Stimulated activated CD4-positive, alpha-beta T cell treated with anti-CD3 and anti-CD28 coated beads, Interleukin-12 subunit alpha, Interleukin-12 subunit beta, amount 100 ng/mL, for 24 hours (primary cell): ENCODE measurements at places on chromosomes 16 and 17.

DNA sequence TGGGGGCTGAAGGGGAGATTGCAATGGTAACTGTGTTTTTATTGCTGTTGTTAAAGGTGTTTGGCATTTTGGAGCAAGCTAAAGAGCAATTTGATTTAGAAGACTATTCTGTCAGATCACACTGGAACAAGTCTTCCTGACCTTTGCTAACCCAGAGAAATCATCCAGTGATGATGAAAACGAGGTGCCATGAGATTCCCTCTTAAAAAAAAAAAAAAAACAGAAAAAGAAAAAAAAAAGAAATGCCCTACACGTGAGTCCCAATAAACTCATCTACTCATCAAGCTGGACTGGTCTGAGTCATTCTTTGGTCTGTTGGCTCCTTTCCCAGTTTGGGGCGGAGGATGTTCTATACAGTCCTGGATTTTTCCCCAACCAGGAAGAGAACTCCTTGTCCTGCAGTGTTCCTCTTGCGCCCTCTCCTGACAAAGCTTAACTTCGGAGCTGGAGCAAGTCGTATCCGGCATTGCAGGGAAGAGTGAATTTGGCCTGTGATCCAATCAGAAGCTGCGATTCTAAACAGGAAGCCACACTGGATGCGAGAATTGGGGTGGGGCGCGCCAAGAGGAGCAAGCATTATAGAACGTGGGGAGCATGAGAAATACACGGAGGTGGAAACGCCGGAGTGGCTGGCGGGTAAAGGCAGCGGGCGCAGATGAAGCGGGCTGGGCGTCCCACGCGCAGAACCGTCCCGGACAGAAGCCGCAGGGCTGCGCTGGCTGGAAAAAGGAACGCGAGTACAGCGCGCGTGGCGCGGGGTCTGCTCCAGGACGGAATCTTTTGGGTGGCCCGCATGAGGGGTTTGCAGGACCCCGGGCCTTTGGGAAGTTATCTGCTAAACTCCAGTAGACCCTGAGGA lies 22.4 kb upstream of the CRYM start:
- DNase-seq, result peak; percentile 59

DNA sequence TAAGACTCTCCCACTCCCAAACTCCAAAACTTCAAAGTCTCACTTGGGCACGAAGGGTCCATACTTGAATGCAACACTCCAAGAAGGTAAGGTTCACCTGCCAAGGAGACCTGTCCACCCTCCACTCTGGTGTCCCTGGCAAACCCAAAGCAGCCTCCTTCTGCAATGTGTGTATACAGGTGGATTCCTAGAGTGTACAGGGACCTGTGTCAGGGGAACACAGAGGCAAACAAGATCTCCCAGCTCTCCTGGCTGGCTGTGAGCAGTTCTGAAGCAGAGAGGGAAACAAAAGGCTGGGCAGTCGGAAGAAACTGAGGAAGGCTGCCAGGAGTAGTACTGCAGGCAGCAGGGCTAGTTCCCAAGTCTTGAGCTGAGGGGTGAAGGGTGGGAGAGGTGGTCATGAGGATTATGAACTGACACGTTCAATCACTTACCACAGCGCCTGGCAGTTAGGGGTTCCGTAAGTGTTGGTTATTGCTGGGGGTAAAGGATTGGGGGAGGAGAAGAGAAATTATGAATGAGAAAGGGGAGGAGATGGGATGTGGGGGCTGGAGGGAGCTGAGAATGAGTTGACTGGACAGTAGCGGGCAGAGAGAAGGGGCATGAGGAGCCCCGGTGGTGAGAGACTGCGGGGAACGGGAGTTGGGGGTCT lies 795 bp downstream of the KCTD13 start:
- DNase-seq, result no peak

- no peak for DNase-seq
Observed at GRCh38 chr17:36977066-36977465, 28.3 kb downstream of the AATF start.

DNA sequence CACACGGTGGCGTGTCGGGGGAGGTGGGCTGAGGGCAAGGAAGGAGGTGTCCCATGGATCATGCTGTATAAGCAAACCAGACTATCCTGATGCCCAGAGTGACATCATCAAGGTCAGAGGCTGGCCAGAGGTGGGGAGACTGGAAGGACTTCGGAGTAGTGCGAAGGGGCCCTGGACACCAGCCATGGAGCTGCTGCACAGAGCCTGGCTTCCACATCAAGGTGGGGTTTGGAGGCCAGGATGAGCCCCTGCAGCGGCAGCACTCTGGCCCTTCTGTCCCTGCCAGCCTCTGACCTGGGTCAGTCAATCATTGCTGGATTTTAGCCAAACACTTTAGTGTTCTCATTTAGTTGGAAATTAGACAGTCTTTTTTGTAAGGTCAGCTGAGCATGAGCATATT lies 34.8 kb downstream of the MED13 start:
- no peak for DNase-seq

DNA sequence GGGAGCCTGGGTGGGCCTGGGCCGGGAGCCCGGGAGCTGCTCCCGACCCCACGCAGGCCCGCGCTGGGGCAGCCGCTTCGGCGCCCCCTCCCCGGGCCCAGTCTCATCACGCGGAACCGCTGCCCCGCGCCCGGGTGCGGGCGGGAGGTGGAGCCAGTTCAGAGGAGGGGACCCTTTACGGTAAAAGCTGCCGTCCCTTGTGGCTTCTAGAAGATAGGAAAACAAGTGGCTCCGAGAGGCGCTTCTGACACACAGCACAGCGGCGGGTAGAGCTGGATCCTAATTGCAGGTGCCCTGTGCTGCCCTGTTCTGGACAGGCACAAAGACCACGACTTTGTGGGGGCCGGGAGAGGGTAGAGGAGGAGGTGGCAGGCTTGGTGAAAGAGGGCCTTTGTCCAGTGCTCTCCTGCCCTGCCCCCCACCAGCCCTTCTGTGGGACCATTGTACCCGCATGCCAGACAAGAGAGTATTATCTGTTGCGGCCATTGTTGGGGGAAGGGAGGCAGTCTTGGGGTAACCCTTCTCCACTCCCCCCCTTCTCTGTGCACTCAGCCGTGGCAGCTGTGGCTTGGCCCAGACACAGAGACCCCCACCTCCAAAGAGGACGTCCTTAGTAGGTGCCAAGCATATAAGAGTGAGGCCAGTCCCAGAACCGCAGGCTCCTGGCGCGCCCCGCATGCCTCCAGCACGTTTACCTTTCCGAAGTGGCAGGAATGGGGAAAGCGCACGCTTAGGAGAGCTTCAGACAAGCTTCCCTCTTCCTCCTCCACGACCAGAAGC lies 736 bp downstream of the CNP start:
- no peak for DNase-seq

GRCh38 chr16:72785886-72786285 lies 262.0 kb downstream of the ZFHX3 start:
- no peak for DNase-seq

GRCh38 chr16:85710732-85711131 lies 22.0 kb upstream of the GINS2 start:
- no peak for DNase-seq

GRCh38 chr17:77568540-77568939 lies 390.0 kb upstream of the TNRC6C start:
- no peak for DNase-seq

- DNase-seq, result no peak
Observed at GRCh38 chr17:80511222-80512180, 33.1 kb upstream of the RPTOR start.

DNA sequence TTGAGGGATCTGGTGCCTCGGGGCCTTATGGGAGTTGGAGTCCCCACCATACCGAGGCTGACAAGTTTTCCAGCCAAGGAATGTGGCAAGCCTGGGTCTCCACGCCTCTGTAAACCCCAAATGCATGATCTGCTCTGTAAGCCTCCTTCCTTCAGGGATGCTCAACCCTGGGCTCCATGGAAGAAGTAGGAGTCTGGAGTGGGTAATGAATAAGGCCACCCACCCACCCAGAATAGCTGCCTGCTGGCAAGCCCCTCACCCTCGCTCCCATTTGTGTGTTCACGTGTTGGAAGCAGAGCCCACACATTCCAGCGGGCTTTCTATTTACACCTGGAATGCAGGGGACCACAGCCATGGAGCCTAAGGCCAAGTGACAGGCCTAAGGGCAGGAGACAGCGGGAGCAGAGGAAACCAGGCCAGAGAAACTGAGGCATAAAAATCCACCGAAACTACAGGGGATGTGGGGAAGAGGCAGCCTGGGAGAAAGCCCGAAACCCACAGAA lies 4.4 kb downstream of the DLG4 start:
- DNase-seq, result no peak

GRCh38 chr16:84255050-84255810 lies 15.4 kb upstream of the KCNG4 start:
- no peak for DNase-seq

DNA sequence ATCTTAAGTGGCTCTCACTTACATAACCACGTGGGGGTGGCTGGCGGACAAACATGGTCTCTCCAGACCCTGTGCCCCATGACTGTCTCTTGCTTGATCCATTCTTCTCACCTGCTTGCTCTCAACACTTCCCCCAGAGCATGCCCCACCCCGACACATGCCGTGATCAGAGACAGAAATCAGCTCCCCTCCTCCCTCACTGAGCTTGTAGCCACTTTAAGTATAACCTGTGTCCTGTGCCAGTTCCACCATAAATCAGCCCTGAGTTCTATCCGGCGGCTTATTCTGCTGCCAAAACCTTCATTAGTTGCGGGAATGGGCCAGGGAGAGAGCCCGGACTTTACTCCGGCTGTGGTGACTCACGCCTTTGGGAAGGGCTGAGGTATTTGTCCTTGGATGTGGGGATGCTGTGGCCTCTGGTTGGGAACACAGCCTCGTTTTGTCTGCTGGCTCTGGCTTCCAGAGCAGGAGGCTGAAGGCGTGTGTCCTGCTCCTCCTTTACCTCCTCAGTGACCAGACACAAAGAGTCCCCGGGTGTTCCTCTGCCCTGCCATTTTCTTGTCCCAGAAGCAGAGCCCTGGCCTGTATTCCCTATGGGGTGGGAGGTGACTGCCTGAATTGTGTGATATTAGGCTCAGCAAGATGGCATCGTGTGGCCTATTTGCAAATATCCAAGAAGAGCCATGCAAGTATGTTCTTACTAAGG lies 21.1 kb downstream of the ANKRD40 start:
- DNase-seq, result no peak

- DNase-seq, result no peak
Observed at GRCh38 chr17:81342269-81343070, 47.4 kb upstream of the SLC38A10 start.

GRCh38 chr17:69802045-69802740 lies 272.8 kb upstream of the KCNJ16 start:
- no peak for DNase-seq

DNA sequence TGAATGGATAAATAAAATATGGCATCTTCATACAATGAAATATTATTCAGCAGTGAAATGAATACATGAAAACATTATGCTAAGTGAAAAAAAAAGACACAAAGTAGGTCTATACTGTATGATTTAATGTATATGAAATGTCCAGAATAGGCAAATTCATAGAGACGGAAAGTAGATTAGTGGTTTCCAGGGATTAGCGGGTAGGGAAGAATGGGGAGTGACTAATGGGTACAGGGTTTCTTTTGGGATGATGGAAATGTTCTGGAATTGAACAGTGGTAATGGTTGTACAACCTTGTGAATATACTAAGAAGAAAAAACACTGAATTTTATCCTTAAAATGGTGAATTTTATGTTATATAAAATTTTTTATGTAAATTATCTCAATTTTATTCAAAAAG lies 8.5 kb upstream of the MYCBPAP start:
- no peak for DNase-seq

DNA sequence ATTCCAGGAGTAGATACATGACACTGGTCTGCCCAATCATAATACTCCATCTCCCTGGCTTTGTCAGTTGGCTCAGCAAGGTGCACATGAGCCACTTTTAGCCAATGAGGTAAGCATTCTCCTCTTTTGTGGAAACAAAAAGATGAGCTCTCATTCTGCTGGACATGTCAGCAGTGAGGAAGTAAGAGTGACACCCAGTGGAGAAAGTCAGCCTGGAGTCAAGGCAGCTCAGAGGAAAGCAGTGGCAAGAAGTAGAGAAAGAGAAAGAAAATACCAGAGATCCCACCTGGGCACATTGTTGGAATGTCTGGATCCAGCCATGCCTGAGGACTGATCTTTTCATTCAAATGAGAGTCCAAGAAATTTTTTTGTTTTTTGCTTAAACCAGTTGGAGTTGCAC lies 496.9 kb upstream of the C16orf82 start:
- no peak for DNase-seq

DNA sequence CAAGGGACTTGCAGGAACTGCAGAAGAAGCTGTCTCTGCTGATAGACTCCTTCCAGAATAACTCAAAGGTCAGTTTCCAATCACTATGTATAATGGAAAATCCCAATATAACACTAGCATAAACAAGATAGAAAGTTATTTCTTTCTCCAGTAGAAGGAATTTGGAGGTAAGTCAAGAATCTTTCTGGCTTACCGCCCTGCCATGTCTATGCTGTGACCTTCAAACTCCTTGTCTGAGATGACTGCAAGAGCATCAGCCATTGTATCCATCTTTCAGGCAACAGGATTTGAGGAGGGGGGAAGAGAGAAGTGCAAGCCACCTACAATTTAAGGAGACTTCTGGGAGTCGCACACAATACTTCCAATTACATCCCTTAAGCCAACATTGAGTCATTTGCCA lies 2.7 kb downstream of the LDAF1 start:
- DNase-seq, result no peak

DNA sequence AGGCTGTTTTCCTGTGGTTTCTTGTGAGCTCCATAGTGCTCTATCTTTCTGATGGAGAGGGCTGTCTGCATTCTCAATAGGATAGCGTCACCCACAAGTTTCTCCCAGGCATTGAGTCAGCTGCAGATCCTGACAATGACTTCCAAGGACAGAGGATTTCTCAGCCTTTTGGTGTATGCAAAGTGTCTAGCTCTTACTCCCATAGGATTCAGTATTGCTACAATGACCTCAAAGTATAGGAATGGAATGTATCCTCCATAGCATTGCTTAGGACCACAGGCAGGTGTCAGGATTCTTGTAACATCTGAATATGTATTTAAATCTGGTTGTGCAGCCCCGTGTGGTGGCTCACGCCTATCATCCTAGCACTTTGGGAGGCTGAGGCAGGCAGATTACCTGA lies 32.3 kb downstream of the SMIM36 start:
- DNase-seq, result no peak

- no peak for DNase-seq
Observed at GRCh38 chr17:63173903-63174302, 207.9 kb downstream of the TANC2 start.

DNA sequence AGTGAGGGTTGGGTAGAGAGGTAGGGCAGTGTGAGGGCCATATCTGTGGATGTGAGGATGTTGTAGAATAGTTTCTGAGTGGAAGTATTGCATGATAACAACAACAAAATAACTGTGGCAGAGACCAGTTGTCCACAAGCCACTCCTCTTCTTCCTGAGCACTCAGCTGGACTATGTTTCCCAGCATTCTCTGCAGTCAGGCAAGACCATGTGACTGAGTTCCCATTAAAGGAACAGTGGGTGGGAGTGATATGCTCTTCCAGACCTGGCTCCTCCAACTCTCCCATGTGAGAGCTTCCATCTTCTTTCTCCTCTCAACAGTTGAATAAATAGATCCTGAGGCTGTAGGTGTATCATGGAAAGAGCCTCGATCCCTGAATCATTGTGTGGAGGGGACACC lies 272.4 kb downstream of the CBLN1 start:
- DNase-seq, result no peak

DNA sequence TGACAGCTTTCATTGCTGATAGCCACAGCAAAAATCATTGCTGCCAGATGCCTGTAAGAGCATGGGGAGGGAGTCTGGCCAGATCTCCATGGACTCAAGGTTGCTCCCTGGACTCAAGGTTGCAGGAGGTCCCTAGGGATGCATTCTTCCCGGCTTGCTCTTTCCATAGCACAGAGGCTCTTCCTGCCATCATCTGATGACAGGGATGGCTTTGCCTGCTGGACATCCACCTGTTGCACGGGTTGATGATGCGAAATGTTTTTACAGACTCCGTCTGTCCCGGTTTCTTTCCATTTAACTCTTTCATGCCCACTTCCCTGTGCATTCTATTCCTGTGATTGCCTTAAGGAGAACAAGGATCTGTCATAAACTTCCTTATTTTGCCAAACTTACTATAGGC lies 115.6 kb upstream of the HSBP1 start:
- DNase-seq, result no peak
